G401 (cell line): ENCODE measurements at places on chromosomes 16 and 17. TPM values are rescaled to one million over a fixed set of nuclear protein-coding genes. Genes with fewer than 3 reads are reported as not detected.

DNA sequence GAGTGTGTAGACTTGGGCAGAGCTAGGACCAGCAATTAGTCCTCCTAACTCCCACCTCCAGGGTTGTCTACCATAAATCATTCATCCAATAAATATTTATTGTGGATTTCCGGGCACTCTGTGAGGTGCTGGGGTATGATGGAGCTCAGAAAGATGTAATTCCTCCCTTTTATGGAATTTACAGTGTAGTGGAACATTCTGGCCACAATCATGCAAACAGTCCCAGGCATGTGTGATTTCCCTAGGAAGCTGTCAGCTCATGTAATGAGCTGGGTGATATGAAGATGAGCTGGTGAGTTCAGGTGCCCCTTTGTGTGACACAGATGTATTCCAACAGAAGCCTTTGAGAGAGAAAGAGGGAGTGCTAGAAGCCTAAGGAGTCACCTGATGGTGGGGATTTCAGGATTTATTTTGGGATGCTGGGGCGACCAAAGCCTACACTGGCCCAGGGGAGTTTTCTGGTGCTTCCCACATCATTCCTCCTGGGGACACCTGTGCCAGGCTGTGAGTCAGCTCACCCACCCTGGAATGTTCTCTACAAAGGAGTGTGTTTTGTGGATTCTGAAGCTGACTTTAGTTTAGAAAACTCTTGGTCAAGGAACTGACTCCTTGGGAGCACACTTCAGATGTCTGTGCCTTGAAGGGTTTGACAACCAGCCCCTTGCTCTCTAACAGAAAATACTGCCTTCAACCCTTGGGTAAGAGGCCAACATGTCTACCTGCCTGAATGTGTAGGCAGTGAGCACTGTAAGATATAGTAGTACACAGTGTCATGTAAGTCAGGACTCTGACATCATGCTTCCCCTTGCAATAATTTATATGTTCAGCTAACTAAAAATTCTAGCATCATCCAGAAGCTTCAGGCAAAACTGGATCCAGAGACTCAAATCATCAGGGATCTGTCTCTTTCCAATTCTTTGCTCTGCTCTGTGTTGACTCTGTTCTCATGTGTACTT lies 42.9 kb downstream of the HS3ST4 start:
- DNase-seq: no peak

Gene CPHXL2
- total RNA-seq: not detected in 2 replicates

Gene SCNN1B
- not detected in 2 replicates for total RNA-seq

GRCh38 chr16:8554022-8554421 lies 36.3 kb downstream of the TMEM114 start:
- no peak for DNase-seq

DNA sequence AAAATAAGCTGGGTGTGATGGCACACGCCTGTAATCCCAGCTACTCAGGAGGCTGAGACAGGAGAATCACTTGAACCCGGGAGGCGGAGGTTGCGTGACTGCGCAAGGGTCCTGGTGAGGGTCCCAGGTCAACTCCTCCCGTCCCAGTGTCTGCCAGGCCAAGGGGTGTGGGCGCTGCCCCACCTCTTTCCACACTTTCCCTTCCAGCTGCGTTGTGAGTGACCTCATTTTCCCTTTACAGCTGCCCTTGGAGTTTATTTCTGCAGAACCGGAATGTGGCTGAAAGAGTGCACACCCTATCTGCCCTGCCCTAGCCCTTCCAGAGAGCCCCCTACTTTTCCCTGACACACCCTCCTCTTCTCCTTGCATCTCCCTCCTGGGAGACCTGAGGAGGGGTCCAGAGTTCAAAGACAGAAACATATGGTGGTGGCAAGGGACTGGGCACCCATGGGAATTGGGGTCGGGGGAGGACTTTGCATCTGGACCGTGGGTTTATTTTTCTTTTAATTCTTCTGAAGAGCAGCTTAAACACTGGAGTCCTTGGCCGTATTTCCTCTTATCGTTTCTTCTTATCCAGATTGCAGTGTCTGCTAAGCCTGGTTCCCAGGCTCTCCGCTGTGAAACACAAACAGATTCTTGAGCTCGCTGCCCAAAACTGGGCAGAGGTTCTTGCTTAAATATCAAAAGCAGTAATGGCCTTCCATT lies 20.9 kb downstream of the MRC2 start:
- no peak for DNase-seq

- DNase-seq: no peak
Measured at GRCh38 chr17:64092952-64093451, 36.9 kb downstream of the ERN1 start.

GRCh38 chr17:77282524-77283515 lies 142.1 kb downstream of the SEC14L1 start:
- peak; percentile 27 for DNase-seq

GRCh38 chr17:29835435-29836351 lies 94.3 kb downstream of the SSH2 start:
- no peak for DNase-seq

DNA sequence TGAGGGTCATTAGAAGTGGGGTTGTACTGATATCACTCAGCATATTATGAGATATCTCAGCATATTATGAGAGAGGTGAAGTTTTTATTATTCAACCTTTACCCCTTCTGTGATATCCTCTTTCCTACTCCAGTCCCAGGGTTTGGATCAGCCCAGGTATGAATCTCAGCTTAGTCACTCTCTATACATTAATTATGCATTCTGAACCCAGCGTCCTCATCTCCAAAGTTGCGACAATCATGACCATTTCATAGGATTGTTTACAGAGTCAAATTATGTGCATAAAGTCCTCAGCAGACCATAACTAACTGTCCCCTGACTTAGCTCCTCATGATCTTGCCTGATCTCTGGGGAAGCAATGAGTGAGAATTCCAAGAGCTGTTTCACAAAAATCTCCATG lies 20.5 kb upstream of the BLMH start:
- DNase-seq: no peak

Gene SALL1
- total RNA-seq: not detected in 2 replicates

DNA sequence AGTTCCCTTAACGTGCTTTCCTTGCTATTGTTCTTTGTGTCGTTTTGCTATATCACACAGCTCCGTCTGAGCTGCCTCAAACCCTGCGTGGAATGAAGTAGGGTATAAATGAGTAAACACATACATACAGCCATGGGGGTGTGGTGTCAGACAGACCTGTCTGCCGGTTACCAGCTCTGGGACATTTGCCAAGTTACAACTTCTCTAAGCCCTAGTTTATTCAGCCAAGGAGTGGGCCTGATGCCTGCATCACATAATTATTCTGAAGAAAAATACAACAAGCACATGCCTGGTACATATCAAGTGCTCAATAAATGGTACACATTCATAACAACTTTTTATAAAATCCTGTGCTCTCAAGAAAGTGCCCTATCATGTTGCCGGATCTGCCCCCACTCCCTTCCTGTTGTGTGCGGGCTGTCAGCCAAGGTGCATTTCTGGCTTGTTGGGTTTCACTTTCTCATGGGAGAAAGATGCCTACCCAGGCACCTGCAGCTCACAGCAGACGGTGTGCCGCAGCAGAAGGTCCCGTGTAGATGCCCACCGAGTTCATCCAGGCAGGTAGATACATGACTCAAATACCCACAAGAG lies 30.5 kb downstream of the SMPD3 start:
- peak; percentile 32 for DNase-seq

DNA sequence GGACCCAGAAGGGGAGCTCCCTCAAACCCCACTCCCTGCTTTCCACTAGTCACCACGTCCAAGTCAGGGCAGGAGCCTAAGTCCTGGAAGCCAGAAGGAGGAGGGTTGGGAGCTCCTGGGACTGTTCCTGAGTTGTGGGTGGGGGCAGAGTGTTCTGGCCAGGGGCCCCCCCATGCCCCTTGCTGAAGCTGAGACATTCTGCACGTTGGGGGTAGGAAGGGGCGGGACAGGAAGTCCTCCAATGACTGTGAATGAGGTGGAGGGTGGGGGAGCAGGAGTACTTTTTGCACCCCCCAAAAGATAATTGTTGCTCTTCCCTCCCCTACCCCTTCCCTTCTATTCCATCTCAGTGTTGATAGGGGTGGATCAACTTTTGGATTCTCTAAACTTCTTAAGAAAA lies 21.4 kb upstream of the C17orf113 start:
- no peak for DNase-seq

- peak; percentile 71 for DNase-seq
Measured at GRCh38 chr16:70661918-70662641, 15.7 kb downstream of the IL34 start.

DNA sequence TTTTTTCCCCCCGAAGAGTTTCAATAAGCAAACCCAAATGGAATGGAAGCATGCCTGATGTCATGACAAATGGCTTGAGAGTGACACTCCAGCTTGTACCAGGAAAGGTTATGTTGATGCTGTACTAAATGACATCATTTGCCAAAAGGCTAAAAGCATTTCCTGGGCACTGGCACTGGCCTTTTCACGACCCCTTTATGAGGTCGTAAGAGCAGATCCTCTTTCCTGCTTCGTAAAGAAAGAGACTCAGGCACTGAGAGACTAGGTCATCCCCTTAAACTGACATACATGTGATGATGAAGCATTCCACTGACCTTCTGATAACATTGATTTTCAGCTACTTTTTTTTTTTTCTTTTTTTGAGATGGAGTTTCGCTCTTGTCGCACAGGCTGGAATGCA lies 30.5 kb downstream of the CEP295NL start:
- DNase-seq: no peak

Gene NPIPA7
- total RNA-seq: 0.75 and 5.4 TPM in 2 replicates

- peak; percentile 49 for DNase-seq
Measured at GRCh38 chr17:78798695-78799559, 16.9 kb upstream of the CYTH1 start.

- DNase-seq: no peak
Measured at GRCh38 chr17:6660805-6661463, 9.4 kb downstream of the C17orf100 start.

GRCh38 chr16:937723-938122 lies 33.1 kb downstream of the LMF1 start:
- DNase-seq: no peak

DNA sequence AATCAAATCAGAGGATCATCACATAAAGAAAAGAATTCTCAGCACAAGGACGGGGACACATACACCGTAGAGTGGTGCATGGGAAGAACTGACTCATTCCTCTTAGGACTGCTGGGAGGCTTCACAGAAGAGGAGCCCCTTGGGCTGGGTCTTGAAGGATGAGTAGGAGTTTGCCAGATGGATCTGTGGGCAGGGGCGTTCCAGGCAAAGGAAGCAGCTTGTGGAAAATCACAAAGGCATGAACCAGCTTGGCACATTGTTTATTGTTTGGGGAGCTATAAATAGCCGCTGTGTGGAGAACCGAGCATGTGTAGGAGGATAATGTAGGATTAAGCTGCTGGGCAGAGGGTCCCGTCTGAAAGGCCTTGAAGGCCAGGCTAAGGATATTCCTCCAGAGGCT lies 5.1 kb upstream of the SLC16A11 start:
- no peak for DNase-seq

GRCh38 chr16:82248677-82249076 lies 78.7 kb upstream of the MPHOSPH6 start:
- DNase-seq: no peak

Gene TTYH2
- total RNA-seq: 3.4 and 7.6 TPM in 2 replicates

Gene TBC1D26
- 0.61 TPM in 1 of 2 replicates, not detected in the other for total RNA-seq

- DNase-seq: no peak
Measured at GRCh38 chr17:45104907-45105624, 27.2 kb downstream of the PLCD3 start.

DNA sequence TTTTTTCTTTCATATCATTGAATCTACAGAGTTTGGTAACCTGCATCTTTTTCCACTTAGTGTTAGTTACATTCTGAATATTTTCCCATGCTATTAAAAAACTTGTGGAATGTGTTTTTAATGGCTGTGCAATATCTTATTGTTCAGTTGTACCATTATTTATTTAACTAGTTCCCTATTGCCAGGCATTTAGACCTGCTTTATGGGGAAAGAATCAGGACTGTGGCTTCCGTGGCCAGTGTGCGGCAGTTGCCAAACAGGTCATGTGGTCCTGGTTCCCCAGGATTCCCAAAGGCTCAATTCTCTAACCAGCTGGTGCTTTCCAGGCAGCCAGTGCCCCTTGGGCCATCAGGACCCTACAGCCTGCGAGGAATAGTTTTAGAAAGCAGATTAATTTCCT lies 30.8 kb downstream of the NDEL1 start:
- peak; percentile 27 for DNase-seq

- DNase-seq: no peak
Measured at GRCh38 chr17:78325076-78325687, 34.7 kb downstream of the SOCS3 start.

Gene ATXN2L
- 44.6 and 55.1 TPM in 2 replicates for total RNA-seq
